GM06990 (cell line): ENCODE measurements at places on chromosomes 3 and 15.

DNA sequence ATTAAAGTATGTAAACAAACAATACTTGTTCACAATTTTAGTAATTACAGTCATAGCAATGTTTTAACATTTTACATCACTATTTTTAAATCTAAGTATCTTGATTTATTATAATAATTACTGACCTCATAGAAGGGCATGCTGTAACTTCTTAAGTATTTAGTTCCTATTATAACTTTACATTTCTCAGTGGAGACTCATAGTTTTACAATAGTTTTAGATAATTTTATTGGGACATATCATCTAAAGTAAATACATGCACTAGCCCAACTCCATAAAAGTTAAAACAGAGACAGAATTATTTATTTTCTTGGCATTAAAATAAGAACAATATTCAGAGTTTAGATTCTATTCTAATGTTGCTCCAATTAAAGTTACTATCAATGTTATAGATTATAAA, 466.5 kb upstream of the BCHE start:
- no peak for DNase-seq

DNA sequence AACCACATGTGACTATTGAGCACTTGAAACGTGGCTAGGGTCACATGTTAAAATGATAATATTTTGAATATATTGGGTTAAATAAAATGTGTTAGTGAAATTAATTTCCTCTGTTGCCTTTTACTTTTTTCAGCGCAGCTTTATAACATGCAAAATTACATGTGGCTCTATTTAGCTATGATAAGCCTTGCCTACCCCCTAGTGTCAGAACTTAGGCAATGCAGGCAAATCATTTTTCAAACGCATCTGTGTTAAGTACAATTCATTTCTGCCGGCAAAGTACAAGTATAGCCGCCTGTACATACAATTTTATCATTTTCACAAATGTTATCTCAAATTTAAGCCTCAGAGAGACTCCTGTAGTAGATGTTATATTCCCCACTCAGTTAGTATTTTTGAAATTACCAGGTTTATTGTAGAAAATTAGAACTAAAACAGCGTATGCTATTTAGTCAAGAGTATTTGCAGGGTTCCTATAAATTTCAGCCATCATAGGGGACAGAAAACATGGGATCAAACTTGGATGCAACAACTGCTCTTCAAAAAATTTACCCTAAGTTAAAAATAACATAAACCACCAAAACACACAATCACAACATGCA, 56.1 kb downstream of the TAFA4 start:
- no peak for DNase-seq

- no peak for DNase-seq
Observed at GRCh38 chr15:77611767-77612166, 20.9 kb downstream of the LINGO1 start.

GRCh38 chr15:57410373-57410772, 34.1 kb downstream of the CGNL1 start:
- DNase-seq, result no peak

DNA sequence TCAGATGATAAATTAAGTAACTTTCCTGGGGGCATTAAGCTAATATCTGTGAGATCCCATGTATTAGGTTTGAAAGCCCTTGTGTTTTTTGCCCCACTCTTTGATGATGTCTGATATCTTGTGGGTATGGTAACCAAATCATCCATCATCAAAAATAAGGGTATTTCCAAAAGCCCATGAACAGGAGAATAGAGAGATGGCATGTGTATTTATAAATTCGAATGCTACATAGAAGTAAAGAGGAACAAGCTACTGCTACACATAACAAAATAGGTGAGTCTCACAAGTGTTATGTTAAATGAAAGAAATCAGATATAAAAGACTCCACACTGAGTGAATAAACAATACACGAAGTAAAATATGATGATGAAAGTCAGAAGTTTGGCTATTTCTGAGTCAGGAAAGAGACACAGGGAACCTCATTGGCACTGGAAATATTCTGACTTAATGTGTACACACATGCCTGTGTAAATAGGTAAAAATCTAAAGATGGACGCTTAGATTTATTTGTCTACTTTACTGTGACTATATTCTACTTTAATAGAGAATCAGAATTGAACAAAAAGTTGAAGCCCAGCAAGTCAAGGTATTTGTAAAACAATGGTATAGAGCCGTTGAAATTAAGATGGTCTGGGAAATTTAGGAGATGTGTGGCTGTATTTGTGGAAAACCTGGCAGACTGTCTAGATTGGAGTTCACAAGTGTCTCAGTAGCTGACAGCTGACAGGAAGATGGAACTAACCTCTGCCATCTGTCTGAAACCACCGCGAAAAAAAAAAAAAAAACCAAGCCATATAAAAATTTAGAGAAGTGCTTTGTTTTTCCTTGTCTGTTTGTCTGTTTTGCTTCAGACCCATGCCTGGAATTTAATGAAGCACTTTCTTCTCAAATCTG, 111.0 kb upstream of the TGFBR2 start:
- no peak for DNase-seq

- no peak for DNase-seq
Observed at GRCh38 chr3:2484162-2485026, 385.7 kb downstream of the CNTN4 start.

- no peak for DNase-seq
Observed at GRCh38 chr15:81893182-81893835, 152.5 kb downstream of the MEX3B start.

- no peak for DNase-seq
Observed at GRCh38 chr15:69138963-69139362, 21.5 kb upstream of the GLCE start.

DNA sequence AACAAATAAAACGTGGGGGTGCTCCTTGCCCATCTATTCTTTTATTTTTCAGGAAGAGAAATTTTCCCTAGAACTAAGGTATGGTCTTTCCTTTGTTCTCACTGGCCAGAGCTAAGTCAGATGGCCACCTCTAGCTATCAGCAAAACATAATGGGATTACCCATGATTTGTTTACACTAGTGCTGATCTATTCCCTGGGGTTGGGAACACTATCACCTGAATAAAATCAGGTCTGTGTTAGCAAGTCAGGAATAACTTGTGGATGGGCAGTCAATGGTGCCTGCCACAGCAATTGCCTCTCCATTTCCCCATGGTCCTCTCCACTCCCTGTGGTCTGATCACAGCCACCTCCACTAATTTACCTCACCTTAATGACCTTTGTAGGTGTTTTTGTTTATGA, 181.7 kb upstream of the CADPS start:
- no peak for DNase-seq

DNA sequence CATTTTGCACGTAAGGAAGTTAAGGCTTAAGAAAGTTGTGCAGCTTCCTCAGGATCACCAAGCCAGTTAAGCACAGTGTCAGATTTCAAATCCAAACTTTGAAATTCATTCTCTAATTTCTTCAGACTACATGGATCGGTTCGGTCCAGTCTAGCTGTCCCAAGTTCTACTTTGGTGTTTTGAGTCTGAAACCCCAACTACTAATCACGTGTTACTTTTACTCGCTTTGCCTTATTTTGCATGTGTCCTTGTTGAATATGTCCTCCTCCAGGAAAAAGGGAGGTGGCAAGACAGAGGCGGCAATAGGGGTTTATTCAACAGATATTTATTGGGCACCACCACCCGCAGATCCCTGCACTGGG, 522 bp upstream of the GXYLT2 start:
- no peak for DNase-seq

- DNase-seq, result no peak
Observed at GRCh38 chr15:89409184-89410038, 74.8 kb upstream of the POLG start.

GRCh38 chr3:139655909-139656595, 21.7 kb downstream of the NMNAT3 start:
- no peak for DNase-seq

DNA sequence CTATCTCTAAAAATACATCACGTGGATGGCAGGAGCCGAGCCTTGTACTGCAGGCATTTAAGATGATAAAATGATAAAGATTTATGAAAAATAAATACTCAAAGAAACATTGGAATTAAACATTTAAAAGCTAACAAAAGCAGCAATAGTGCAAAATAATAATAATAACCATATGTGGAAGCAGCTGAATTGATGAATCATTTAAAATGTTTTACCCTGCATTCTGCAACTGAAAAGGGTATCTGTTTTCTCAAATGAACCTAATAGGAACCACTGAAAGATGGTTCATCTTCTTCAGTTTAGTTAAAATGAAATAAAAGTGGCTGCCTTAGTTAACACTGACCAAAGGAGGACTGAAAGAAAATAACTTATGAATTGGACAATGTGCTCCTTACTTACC, 436.1 kb downstream of the TUSC7 start:
- no peak for DNase-seq

- DNase-seq, result no peak
Observed at GRCh38 chr15:71330638-71331162, 215.4 kb downstream of the THSD4 start.

- DNase-seq, result peak; percentile 56
Observed at GRCh38 chr3:126431103-126431534, 36.4 kb downstream of the CFAP100 start.

- DNase-seq, result no peak
Observed at GRCh38 chr3:5899014-5899761, 711.7 kb downstream of the EDEM1 start.

DNA sequence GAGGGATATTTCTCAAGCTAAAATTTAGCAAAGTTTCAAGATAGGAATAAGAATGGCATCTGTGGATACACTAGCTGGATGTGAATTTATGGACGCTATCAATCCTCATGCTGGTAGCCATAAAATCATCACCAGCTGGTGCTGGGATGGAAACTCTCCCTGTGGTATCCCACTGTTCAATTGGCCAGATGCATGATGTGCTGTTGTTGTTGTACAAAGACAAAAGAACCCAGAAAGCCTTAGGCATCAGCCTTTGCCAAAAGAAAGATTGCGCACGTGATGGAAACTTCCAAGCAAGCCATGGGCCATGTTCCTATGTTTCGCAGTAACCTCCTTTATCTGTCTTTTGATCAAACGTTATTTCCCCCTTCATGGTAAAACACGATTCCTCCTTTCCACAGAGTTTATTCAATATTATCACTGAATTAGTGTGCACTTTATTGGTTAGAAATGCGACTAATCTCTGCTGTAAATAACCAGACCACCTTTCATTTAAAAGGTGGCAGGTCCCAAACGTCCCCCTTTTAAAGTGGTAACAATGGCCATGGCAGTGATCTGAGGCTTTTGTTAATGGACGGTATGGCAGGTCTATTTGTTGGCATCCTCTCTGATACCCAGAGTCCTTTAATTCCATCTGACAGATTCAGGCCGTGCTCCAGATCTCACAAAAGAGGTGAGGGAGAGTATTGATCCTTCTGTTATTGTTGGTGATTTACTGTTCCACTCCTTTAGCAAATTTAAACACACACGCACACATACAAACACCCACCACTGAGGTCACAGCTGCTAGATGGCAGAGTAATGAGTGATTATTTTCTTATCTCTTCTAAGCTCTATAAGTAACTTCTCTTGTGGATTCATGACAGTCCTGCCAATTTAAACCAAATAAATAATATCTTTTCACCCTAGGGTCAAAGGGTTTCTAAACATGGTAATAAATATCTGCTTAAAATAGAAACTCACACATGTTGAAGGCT, 291.2 kb upstream of the KCNMB2 start:
- DNase-seq, result no peak

- no peak for DNase-seq
Observed at GRCh38 chr15:71374607-71375352, 259.5 kb downstream of the THSD4 start.

DNA sequence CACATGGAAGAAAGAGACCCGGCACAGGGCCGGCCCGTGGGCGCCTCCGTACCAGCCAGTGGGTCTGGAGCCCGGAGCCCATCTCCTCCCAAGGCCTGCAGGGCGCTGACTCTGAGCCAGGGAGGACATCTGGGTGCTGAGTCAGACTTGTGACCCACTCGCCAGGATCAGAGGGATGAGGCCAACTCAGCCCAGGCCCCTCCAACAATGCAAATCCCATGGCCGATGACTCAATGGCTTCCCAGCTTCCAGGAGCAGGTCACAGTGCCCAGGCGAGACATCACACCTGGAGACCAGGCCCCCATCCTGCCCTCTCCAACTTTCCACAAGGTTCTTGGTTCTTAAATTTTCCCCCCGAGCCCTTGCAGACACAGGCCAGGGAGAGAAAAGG, 95.1 kb downstream of the LRIG1 start:
- DNase-seq, result no peak

- no peak for DNase-seq
Observed at GRCh38 chr15:46270481-46271147, 635.8 kb downstream of the SQOR start.

DNA sequence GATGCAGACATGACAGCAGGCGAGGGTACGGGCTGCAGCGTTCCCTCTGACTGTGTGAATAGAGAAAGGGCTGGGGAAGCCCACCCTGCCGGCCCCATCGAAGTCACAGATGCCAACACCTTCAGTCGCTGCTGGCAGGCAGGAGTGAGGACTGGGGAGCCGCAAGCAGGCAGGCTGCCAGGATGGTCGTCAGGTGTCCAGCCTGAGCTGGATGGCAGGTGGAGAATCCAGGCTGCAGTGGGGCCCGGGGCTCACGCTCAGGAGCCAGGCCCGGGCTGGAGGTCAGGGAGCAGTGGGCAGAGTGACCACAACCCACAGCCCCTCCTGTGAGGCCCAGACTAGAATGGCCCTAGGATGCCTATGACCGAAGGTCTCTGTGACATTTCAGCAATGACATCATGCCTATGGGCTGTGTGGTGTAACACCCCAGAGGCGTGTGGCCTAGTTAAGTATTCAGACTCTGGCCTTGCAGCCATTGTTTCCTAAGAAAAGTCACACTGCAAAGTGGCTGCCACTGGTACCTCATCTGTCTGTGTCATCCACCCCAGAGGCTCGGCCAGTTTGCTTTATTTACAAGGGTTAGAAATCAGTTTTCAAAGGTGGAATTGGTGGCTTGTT, 15.7 kb downstream of the PRR23E start:
- DNase-seq, result no peak

DNA sequence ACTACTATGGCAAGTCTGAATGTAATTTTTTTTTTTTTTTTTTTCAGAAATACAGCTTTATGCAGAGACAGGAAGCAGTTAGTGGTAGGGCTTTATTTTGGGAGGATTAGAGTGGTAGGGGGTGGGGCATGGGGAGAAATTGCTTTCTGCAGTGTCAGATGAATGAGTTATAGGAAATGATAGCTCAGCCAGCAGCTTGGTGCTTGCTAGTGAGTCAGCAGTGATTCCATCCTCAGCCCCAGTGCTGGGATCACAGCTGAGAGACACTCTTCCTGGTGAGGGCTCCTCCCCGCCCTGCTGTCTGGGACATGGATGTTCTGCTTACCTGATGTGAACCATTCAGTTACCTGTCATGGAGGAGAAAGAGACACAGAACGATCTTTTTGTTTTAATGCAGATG, 39.6 kb downstream of the SEMA6D start:
- DNase-seq, result no peak

DNA sequence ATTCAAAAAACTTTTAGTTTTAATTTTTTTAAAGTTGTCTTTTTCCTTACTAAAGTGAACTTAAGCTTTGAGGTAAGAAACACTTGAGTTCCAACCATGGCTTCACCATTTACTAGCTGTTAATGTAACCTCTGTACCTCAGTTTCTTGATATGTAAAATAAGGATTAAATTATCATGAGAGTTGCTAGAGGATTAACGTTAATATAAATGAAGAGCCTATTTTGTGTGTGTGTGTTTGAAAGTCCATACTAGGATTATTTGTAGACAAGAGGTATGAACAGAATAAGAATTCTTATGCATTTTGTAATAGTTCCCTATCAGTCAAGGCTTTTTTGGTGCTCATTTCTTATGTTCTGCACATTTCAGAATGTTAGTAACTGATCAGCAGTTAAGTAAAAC, 93.7 kb downstream of the MME start:
- no peak for DNase-seq
